ENCODE measurements at places on chromosomes 11 and 22.

DNA sequence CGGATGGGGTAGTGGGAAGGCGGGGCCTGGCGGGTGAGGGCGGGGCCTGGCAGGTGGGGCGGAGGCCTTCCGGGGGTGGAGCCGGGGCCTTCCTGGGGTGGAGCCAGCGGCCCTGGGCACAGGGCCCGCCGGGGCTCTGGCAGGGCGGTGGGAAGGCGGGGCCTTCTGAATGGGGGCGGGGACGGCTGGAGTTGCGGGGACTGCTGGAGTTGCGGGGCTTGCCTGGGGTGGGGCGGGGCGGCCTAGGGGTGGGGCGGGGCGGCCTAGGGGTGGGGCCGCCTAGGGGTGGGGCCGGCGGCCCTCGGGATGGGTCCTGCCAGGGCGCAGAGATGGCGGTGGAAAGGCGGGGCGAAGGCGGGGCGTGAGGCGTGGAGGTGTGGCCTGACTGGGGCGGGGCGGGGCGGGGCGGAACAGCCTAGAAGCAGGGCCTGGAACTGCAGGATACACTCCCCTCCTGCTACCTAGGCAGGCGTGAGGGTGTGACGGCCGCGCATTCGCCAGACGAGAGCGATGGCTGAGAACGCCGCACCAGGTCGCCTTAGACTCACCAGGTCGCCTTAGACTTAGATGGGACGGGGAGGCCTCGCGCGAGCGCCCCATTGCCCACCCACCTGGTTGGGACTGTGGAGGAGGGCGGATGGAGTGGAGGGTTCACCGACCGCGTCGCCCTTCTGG lies 19.3 kb downstream of the RRP7A start:
- peak; percentile 59 for DNase-seq

DNA sequence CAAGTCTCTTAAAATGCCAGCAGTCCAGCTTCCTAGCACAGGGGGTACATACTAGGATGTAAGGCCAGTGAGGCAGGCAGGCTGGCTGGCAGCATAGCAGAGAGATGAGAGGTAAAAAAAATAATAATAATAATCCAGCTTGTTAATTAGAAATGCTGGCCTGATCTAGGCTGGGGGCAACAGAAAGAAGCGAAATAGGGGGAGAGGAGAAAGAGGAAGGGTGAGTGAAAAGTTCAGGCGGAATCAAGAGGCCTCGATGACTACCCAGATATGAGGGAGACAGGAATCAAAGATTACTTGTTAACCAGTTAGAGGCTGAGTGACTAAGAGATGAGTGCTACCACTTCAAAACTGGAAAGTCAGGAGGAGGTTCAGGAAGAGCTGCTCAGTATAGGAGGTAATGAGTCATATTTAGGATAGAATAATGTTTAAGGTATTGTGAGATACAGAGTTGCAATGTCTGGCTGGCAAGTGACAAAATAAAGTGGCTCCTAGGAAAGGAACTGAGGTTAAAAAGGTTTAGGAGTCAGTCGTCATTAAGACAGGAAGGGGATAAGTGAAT lies 2.8 kb downstream of the ALKBH8 start:
- DNase-seq, result peak; percentile 92

- DNase-seq, result no peak
Measured at GRCh38 chr11:57097149-57097548, 84.6 kb upstream of the LRRC55 start.

DNA sequence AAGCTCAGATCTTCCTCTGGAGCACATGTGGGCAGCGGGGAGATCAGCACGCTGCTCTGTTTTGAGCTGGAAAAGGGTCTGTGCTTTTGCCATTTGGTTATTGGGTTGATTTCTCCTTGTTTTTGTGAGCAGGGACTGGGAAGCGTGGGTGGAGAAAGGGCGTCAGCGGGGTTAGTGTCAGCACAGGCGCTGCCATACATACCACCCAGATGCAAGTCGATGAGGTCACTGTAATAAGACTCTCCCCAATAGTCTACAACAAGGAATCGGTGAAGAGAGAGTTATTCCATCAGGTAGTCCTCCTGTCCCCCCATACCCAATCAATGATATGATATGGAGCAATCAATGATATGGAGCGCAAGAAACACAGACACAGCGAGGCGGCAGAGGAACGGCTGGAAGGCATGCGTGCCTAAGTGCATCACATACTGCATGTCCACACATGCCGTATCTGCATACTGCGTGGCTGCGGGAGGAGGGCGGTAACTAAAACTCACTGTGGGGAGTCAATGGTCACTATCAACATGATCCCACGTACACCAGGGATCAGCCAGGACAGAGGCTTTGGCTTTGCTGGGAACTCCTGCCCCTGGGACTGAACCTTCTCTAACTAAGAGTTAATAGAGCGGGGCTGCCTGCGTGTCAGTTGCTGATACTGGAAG lies 29.5 kb upstream of the BID start:
- no peak for DNase-seq

DNA sequence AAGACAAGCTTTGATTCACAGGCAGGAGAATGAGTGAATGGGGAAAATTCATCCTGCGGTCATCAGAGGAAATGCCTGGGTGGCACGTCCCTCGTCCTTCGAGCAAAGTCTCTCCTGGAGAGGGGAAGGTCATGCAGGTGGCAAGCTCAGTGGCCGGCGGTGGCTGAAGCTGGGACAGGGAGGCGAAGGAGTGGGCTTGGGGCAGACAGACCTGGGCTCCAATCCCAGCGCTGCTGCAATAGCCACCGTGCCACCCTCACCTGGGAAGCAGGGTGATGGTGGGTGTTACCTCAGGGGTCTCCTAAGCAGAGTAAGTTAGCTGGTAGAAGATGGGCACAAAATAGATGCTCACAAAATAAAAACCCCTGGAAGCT lies 22.4 kb upstream of the CACNG2 start:
- DNase-seq, result no peak

DNA sequence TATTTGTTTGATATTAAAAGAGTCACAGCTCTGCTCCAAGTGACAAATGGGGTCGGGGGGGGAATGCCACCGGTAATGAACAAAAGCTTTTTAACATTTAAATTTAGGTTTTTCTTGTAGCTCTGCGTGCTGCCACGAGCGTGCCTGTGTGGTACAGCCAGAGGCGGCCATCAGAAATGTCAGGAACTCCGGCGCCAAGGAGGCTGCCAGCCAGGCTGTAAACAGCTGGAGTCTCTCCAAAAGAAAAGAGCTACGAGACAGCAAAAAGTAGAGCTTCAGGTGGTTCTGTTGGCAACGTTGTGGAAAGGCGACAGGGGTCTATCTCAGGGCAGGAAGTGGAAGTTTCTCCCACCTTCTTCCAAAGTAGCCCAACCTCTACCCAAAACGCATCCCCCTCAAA lies 532.8 kb downstream of the OPCML start:
- DNase-seq, result no peak

GRCh38 chr11:120612513-120613263 lies 101.1 kb downstream of the GRIK4 start:
- peak; percentile 58 for DNase-seq

DNA sequence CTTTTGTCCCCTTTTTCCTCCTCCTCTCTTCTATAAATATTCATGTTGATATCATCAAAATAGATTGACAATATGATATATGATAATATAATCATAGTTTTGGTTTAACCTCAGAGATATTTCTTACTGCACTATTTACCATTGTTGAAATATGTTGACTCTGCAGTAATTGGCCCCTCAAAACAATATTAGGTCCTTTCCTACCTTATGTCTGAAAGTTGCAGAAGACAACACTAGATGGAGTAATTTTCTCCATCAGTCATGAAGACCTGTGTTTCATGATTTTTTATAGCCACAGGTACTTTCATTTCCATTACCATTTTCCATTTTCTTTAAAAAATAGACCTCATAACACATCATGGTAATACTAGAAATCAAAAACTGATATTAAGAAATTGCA lies 284.4 kb downstream of the LUZP2 start:
- DNase-seq, result no peak

GRCh38 chr11:74533421-74533820 lies 39.9 kb upstream of the LIPT2 start:
- no peak for DNase-seq

- DNase-seq, result no peak
Measured at GRCh38 chr22:29334696-29335344, 19.3 kb upstream of the RASL10A start.

- no peak for DNase-seq
Measured at GRCh38 chr11:128282053-128282452, 305.3 kb downstream of the ETS1 start.

DNA sequence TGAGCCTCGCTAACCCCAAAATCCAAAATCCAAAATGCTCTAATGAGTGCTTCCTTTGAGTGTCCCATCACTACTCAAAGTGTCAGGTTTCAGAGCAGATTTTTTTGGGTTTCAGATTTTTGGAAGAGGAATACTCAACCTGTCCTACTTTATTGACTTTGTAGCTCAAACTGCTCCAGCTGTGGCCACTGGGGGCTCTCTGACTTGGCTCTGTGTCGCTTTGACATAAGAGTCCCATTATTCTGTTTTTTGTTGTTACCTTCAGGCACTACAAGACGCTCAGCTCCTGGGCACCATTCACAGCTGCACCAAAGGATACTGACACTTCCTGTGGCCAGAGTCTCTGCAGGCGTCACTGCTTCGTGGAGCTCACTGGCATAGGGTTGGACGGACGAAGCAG lies 41.1 kb downstream of the PHF21B start:
- no peak for DNase-seq

- no peak for DNase-seq
Measured at GRCh38 chr22:44986926-44987325, 22.9 kb downstream of the PHF21B start.

GRCh38 chr11:10002221-10002620 lies 291.8 kb downstream of the SBF2 start:
- DNase-seq, result no peak

DNA sequence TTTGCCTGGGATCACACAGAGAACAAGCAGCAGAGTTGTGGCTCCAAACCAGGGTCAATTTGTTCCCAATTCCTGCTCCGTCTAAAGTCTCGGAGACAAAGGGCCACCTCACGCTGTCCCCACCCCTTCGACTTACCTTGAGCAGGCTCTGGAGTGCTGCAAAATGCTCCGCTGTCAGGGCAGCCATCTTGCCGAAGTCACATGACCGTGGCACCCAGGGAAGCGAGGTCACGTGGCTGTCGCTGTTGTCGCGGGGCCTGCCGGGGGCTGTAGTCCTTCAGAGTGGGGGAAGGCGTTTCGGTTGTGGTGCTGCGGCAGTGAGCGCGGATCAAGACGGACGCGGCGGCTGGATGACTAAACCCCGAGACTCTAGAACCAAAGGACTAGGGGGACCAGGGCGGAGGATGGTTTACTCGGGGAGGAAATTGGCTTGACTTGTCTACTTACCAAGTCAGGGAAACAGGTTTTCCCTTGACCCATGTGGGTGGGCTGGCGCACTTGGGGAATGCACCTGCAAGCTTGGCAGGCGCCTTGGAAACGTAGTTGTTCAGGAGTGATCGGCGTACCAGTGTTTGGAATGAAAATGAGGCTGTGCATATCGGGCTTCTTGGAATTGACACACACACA lies at the start of gene COMMD9:
COMMD9 (minus strand) TSS at position 199 of the 627 bp plus-strand sequence; CDS start at position 187, 12 bp downstream.
- DNase-seq, result peak; percentile 91

DNA sequence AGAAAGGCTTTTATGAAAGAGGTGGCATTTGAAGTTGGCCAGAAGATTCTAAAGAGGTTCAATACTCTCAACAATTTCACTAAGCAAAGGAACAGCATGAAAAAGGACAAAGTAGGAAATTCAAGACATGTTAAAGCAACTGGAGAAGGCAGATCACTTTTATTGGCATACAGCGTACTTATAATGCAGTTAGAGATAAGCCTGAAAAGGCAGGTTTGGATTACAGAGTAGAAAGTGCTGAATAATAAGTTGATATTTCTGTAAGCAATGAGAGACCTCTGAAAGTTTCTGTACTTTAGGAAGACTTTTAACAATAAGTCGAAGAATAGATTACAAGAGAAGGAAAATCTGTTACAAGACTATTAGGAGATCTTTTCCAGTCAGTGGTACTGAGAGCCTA lies 25.1 kb downstream of the MTMR2 start:
- DNase-seq, result no peak

- no peak for DNase-seq
Measured at GRCh38 chr22:31871480-31871879, 72.9 kb upstream of the YWHAH start.

GRCh38 chr11:105618343-105618955 lies 8.6 kb downstream of the GRIA4 start:
- no peak for DNase-seq

DNA sequence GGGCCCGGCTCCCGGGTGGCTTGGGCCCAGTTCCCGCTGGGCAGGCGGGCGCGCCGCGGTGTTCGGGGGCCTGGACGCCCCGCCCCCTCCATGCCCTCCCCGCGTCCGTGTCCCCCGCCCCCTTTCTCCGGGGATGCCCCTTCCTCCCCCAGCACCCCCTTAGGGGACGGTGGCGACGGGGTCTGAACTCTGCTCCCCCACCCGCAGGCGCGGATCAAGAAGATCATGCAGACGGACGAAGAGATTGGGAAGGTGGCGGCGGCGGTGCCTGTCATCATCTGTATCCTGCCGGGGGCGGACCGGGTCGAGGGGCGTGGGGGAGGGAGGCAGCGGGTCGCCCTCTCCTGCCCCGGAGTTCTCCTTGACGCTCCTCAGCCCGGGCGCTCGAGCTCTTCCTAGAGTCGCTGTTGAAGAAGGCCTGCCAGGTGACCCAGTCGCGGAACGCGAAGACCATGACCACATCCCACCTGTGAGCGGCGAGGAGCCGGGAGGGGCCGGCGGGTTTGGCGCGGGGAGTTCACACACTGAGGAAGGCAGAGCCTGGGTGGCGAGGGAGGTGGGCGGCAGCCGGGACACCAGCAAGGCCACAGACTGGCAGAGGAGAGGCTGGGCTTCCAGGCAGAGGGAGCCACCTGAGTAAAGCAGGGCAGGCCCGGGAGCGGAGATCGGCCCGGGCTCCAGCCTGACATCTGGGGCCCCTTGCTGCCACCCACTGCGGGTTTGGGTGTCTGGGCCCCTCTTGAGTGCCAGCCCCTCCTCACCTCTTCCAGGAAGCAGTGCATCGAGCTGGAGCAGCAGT lies 546 bp downstream of the DRAP1 start:
- no peak for DNase-seq

- DNase-seq, result no peak
Measured at GRCh38 chr11:27083782-27084181, 43.2 kb downstream of the BBOX1 start.

- DNase-seq, result no peak
Measured at GRCh38 chr22:40410272-40410671, 39.9 kb downstream of the SGSM3 start.

DNA sequence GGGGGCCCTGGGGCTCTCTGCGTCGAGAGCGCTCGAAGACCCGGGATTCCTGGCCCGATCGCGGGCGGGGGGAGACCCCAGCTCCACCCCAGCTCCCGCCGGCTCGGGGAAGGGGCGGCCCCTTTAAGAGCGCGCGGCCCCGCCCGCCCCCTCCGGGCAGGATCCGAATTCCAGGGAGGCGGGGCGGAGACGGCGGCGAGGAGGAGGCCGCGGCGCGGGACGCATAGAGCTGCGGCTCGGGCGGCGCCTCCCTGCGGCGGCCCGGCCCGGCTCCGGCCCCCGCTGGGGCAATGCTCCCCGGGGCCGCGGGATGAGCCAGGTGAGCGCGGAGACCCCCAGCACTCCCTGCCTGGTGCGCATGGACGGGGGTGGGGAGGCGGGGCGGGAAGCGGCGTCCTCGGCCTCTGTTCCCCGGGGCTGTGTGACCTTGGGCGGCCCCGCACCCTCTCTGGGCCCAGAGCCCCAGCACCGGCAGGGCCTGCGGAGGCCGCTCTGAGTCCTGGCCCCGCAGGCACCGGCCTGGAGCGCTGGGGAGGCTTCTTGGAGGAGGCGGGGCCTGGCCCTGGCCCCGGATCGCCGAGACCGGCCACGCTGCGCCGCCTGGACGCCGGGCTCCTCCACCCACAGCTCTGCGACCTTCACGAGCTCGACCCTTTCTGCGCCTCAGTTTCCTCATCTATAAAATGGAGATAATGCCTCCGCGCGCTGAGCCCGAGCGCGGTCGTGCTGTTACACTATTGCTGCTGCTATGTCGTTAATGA lies 565 bp downstream of the GAS2L1 start:
- DNase-seq, result peak; percentile 56
